ENCODE measurements at places on chromosomes 6 and 20.

DNA sequence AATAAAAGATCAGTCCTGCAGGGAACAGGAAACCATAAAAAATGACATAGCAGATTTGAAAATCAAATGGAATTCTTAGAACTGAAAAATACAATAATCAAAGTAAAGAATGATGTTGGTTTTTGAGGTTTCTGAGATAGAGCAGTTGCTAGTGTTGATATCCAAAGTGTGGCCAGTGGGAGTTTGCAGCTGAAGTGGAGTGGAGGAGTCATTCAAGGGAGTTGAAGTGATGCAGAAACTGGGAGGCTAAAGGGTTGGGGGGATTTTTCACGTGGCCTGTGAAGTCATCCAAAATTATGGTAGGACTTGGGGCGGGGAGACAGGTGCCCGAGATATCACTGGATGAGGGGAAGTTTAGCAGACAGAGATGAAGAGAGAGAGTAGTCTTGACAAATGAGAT is 123.6 kb downstream of the CDC5L start:
- DNase-seq: no peak

DNA sequence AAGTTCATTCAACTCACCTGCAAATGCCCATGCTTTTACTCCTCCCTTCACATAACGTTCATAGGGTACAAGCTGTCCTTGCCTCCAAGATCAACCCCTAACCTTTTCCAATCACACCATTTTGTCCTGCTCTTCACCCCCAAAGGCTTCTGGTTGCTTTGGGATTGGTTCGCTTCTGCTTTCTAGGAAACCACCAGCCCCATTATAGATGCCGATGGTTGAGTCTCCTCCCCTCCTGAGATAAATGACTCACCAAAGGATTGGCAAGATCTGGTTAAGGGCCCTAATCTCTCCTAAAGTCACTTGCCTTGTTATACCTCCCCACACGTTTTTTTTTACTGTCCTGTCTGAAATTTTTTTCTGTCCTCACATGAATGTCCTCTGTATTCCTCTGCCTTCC is 311.4 kb downstream of the HACE1 start:
- no peak for DNase-seq

DNA sequence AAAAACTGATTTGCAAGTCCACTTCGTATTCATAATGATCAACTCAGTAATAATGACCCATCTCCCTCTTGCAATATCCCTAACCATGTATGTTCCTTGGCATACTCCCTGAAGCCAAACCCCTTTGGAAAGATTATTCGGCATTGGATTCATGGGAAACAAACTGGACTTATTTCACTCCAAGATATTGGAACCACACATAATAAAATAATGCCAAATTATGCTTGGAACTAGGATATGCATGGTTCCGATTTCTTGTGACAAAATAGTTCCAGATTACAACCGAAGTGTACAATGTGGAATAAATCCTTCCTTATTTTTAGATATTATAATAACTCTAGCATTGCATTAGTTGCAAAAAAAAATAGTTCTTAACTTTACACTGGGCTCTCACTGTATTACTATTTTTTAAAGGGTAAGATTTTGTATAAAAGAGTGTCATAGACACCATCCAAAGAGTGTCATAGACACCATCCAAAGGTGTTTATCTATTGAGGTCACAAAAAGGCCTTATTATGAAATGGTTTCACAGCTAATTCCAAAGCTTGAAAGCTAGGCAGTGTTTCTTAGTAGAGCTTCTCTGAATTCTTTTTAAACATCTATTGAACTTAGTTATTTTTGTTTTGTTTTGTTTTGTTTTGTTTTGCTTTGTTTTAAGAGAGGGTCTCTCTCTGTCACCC is 410.9 kb upstream of the JARID2 start:
- no peak for DNase-seq

DNA sequence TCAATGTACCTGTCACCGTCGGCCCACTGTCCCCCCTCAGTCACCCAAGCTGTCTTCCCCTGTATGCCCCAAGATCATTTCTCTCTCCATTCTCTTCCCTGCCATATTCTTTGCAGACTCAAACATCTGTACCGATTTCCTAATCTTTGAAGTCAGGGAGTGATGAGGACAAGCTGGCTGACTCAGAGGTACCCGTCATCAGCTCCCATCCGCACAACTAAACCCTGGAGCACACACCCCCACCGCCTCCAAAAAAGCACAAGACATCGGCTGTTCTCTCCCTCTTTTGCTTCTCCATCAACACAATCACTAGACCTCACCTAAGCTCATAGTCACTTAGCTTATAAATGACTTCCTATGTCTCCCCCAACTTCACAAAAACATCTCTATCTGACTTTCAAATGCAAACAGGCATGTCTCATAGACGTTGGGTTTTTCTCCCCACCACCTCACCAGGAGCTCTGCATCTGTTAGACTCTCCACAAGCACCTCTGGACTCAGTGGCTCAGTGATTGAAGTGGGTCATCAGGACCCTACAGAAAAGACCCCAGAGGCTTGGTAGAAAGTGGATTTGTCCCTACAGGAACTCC is 11.5 kb upstream of the NFATC2 start:
- DNase-seq: no peak

GRCh38 chr6:137678451-137678850 is 184.3 kb upstream of the OLIG3 start:
- DNase-seq: no peak

GRCh38 chr20:14986026-14986655 is 648.7 kb upstream of the FLRT3 start:
- no peak for DNase-seq

GRCh38 chr20:57611586-57612311 is 8.5 kb downstream of the ZBP1 start:
- DNase-seq: no peak

- DNase-seq: no peak
Observed at GRCh38 chr6:1850121-1850839, 240.6 kb downstream of the FOXC1 start.

GRCh38 chr6:41936073-41936837 is 5.4 kb downstream of the CCND3 start:
- peak; percentile 88 for DNase-seq

GRCh38 chr6:105021399-105021798 is 64.5 kb downstream of the LIN28B start:
- DNase-seq: no peak

- no peak for DNase-seq
Observed at GRCh38 chr6:107290491-107290890, 168.9 kb downstream of the PDSS2 start.

GRCh38 chr6:16770701-16771569 is 9.7 kb upstream of the ATXN1 start:
- peak; percentile 85 for DNase-seq

DNA sequence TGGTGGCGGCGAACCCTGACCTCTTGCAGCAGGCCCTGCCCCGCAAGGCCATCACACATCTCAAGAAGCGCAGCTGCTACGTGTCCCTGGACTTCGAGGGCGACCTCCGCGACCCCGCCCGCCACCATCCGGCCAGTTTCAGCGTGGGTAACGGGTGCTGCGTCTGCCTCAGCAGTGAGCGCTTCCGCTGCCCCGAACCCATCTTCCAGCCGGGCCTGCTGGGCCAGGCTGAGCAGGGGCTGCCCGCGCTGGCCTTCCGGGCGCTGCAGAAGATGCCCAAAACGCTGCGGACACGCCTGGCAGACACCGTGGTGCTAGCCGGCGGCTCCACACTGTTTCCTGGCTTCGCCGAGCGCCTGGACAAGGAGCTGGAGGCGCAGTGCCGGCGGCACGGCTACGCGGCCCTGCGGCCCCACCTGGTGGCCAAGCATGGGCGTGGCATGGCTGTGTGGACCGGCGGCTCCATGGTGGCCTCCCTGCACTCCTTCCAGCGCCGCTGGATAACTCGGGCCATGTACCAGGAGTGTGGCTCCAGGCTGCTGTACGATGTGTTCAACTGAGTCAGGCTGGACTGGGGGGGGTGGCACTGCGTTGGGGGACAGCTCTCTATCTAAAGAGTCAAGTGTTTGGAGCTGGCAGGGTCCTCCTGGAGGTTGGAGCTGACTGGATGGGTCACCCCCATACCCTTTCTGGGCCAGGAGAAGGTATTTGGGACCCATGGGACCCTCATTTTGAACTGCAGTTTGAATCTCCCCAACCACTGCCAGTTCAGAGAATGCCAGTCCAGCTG is 1.1 kb downstream of the ACTL10 start:
- DNase-seq: peak; percentile 78

All from WERI-Rb-1 (cell line).